ENCODE measurements at places on chromosomes 6 and 20.

- DNase-seq, result no peak
These were observed 144.5 kb downstream of the MAP3K7 start for GRCh38 chr6:90442366-90442765.

GRCh38 chr20:53934421-53935343 lies 135.7 kb downstream of the BCAS1 start:
- DNase-seq, result no peak

DNA sequence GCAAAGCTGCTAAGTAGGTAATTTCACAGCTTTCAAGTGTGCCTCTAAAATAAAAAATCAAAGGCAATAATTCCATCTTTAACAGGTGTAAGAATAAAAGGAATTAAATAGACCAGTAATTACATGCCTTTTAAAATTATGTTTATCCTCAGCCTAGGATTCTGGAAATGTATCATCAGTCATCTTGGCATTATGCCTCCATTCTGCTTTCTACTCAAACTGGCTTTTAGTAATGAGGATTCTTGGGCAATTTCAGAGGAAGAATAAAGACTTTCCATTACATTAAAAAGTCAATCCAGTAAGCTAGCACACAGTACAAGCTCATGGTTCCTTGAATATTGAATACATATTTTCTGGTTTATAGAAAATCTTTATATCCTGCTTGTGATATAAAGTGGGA lies 44.7 kb downstream of the GSTA2 start:
- no peak for DNase-seq

GRCh38 chr6:55445648-55446204 lies 118.5 kb downstream of the GFRAL start:
- DNase-seq, result no peak

GRCh38 chr6:165092881-165093595 lies 216.4 kb downstream of the C6orf118 start:
- no peak for DNase-seq

DNA sequence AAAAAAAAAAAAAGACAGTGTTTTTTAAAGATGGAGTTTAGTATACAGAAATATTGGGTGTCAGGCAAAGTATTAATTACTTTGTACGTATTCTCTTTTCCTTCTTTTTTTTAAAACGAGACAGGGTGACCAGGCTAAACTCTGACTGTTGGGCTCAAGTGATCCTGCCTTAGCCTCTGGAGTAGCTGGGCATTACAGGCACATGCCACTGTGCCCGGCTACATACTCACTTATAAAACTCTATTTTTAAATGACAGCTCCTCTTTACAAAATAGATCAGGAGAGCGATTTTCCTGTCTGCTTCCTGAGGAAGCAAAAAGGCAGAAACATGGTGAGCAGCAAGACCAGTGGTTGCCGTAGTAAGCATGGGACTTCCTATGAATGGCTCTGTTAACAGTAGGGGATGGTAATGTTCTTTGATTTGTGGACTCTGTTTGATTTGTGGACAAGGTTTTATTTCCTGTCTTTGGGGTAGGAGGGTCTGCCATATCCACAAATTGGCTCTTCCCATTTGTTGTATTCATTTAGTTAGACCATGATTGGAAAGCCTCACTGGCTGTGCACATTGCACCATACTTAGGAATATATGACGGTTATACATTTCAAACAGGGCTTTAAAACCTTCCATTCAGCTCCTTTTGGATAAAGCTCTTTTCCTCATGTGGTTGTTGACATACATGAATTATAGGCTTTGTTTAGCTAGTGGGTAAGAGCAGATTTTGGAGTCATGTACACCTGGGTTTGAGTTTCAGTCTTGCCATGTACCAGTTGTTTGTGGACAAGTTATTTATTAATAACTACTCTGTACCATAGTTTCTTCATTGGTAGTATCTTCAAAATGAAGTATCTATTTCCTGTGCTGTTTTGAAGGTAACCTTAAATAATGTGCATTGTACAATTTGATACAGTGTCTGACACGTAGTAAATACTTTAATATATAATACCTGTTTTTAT lies 45.1 kb downstream of the PTPRA start:
- no peak for DNase-seq

DNA sequence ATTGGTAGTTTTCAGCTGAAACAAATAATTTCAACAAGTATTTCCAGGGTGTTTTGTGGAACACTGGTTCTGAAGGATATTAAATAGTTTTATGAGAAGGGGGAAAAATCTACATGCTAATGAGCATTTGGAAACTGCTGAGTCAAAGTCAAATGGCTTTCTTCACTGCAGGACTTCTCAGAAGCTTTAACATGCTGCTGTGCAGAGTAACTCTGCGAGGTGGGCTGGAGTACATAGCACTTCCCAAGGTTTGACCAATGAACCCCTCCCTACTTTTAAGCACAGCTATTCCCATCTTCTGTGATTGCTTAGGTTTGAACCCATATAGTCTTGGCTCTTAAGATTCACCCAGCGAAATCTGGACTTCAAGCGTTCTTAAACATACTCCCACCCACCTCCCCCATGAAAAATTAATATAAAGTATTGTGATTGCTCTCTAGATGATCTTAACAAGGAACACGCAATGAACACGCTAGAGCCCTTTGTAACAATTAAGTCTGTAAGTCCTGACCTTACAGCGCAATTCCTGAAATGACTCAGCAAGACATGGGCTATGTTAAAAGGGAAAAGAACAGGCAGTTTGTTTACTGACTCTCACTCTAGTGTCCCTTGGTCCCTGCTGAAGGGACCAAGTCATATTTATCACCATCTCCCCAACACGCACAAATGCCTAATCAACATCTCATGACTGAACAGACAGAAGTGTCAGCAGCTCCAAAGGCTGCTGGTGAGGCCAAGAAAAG lies 105.2 kb downstream of the NFATC2 start:
- DNase-seq, result no peak

DNA sequence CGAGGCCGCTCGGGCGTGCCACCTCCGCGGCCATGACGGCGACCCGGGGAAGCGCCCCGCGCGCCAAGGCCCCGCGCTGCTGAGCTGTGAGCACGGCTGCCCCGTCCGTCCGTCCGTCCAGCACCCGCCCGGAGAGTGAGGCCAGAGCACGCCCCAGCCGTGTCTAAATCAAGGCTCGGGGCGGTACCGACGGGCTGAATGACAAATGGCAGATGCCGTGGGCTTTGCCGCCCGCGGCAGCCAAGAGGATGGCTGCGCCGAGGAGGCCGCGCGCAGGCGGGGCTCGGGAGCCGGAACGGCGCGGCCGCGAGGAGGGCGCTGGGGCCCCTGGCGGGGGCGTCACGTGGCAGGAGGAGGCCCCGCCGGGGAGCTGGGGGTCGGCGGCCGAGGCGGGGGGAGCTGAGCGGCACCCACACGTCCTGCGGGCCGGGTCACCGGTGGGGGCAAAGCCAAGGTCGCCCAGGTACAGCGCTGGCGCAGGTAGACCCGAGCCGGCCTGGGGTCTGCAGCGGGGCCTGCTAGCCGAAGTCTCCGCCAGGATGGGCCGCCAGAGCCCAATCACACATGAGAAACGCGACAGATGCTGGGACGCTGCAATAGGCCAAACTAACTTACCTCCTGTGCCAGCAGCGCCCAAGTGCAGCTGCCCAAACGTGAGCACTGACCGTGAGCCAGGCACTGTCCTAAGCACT lies at the start of gene PLAGL1:
TSS of gene PLAGL1 (minus strand) at position 140 of the 692 bp plus-strand sequence. CDS start 60,123 bp downstream, outside the sequence.
- no peak for DNase-seq

- no peak for DNase-seq
These were observed 12.4 kb upstream of the MYT1 start for GRCh38 chr20:64151633-64152530.

GRCh38 chr20:60262967-60263603 lies 304.9 kb downstream of the CDH26 start:
- peak; percentile 14 for DNase-seq

DNA sequence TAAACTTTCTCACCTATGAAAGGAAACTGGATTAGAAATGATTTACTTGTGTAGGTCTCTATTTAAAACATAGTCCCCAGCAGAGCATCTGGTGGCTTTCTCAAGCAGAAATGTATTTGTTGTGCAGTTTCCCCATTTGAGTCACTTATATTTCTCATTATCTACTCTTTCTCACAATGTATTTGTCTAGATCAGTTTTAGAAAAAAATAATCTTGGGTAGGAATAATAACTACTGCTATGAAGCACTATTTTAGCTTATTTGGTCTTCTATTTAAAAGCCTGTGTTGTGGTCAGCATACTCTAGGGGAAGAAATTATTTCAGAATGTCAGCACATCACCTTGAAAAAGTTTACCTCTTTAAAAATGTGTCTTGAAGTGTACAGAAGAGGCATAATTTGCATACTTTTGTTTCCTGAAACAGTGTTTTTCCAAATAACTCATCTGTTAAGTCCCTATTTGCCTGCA lies 60.9 kb upstream of the PRL start:
- DNase-seq, result no peak

GRCh38 chr6:167925026-167925425 lies 72.4 kb upstream of the KIF25 start:
- DNase-seq, result no peak

DNA sequence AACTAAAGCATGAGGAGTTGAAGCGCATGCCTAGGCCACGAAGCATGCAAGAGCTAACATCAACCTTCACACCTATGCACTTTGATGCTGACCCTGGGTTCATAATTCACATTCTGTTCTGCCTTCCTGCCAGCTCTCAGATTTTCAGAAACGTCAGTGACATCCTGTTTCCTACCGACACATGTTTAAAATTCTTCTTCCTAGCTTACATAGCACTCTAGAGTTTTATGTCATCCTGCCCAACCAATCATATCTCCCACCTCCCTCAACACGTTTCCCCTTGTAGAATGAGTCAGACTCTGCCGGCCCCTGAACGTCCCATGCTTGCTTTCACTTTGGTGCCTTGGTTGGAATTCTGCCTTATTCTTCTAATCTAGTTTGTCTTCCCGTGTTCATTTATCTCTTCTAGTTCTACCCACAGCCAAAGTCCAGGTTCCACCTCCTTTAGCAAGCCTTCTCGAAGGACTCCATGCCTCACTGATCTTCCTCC lies 97.2 kb upstream of the MAP7 start:
- DNase-seq, result no peak

- no peak for DNase-seq
These were observed 50.8 kb downstream of the OR2B2 start for GRCh38 chr6:27861276-27861840.

DNA sequence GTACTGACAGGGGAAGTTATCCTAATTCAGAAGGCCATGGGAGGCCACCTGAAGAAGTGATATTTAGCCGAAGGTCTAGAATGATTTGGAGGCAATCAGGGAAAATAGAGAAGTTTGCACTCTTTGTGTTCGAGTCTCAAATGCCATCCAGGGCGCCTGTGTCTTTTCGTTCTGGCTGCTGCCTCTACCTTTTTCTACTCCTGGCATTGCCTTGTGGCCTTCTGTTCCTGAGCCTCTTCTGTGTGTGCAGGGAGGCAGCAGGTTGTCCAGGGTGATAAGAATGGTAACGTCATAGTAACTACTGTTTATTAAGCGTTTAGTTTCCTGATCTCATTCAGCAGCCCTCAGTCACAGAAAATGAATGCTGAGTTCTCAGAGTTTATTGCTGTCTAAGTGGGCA lies 252.1 kb downstream of the FARS2 start:
- no peak for DNase-seq

DNA sequence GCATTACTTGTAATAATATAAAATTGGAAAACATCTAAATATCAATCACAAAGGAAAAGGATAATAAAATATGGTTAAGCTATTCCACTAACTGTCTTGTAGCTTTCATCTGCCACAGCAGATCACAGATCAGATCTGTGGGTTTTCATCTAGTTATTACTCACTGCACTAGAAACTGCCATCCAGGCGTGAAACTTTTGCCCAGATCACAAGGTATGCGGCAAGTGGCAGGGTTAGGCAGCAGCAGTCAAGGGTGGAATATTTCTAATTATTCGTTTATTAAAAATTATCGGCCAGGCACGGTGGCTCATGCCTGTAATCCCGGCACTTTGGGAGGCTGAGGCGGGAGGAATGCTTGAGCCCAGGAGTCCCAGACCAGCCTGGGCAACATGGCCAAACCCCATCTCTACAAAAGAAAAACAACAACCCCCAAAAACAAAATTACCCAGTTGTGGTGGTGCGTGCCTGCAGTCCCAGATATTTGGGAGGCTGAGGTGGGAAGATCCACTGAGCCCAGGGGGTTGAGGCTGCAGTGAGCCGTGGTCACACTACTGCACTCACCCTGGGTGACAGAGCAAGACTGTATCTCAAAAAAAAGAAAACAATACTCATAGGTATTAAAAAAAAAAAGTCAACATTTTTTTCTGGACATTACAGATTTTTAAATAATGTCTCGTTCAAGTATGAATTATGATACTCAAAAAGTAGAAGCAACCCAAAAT lies 32.1 kb downstream of the BEND3 start:
- no peak for DNase-seq

DNA sequence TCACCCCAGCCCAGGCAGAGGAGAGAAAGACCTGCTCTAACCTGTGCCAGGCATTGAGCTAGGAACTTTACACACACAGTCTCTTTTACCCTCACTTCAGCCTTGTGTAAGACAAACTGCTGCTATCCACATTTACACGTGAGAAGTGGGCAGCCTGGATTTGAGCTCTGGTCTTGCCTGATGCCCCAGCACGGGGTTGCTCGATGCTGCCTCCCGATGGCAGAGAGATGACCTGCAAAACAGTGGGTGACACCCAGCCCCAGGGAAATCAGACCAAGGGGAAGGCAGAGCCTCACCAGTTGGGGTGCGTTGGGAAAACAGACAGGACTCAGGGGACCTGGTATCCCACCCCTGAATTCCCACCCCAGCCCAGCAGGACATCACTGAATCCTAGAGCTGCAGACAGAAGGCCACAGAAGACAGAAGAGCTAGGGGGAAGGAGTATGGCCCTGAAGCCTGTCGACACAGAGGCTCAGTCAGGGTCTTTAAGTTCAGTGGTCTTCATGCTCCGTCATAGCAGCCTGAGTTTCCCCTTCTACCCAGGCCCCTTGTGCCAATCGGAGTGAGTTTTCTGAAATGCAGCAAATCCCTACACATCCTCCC lies 990 bp downstream of the BPI start:
- DNase-seq, result no peak
